GM23338 (cell line): ENCODE measurements at places on chromosomes 16 and 17.

DNA sequence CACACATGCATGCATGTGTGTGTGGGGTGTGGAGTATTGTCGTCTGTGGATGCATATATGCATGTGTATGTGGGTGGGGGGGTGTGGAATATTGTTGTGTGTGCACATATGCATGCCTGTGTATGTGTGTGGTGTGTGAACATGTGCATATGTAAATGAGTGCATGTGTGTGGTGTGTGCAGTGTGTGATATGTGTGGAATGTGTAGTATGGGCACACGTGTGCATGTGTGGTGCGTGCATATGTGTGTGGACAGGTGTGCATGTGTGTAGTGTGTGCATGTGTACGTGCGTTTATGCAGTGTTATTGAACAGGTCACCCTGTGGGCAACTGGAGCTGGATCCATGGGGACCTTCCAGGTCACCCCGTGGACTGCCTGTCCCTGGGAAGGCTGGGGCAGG is 18.7 kb downstream of the RBFOX3 start:
- DNase-seq = no peak

DNA sequence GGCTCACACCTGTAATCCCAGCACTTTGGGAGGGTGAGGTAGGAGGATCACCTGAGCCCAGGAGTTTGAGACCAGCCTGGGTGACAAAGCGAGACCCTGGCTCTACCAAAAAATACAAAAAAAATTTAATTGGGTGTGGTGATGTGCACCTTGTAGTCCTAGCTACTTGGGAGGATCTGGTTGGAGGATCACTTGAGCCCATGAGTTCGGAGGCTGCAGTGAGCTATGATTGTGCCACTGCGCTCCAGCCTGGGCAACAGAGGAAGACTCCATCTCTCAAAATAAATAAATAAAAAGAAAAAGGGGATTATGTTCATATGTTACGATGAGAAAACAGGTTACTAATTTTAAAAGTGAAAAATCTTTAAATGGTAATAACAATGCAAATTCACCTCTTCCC is 996 bp downstream of the MLKL start:
- DNase-seq = no peak

DNA sequence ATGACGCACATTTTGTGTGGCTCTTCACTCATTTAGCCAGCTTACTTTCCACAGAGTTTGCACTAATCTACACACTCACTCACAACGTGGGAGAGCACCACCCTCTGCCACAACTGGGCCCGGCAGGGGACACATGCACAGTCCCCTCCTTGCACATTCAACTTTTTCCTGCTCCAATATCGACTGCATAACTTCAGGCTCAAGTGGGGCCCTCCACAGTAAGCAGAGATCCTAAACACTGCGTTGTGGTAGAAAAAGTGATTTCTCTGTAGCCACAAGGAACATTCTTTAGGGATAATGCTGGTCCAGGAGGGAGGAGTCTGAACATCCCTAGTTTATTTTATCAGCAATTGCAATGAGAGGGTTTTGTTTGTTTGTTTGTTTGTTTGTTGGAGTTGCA is 40.0 kb downstream of the MRPS23 start:
- DNase-seq = no peak

DNA sequence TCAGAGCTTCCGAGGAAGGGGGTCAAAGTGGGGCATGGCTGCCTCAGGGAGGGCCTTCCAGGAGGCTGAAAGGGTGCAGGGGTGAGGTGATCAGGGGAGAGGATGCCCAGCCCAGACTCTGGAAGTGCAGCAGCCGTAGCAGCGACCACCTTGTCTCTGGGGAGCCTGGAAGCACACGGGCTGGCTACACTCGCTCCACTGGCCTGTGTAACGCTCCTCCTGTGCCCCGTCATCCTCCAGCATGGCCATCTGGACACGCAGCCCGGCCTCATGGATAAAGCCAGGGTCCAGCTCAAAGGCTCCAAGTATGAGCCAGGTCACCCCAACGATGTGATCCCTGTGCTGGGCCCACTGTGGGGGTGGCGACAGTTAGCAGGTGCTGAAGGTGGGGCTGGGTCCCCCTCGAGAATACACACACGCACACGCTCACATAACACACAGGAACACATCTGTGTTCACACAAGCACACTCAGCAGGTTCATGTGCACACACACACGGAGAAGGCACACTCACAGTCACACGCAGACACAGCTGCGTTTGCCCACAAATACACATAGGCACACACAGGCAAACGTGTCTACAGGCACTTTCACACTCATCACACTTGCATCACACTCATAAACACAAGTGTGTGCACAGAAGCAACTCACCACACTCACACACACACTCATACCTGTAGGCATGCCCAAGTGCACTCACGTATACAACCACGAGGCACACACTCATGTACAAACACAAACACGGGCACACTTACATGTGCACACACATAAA is 19.3 kb downstream of the POLR3K start:
- DNase-seq = no peak

GRCh38 chr17:78861229-78861628 is 20.6 kb upstream of the USP36 start:
- DNase-seq = no peak
